RWPE1 (cell line): ENCODE measurements at places on chromosomes 4 and X.

GRCh38 chr4:175412161-175412560 lies 399.9 kb downstream of the GPM6A start:
- DNase-seq: no peak

GRCh38 chr4:176622251-176622948 lies 170.3 kb downstream of the VEGFC start:
- no peak for DNase-seq

DNA sequence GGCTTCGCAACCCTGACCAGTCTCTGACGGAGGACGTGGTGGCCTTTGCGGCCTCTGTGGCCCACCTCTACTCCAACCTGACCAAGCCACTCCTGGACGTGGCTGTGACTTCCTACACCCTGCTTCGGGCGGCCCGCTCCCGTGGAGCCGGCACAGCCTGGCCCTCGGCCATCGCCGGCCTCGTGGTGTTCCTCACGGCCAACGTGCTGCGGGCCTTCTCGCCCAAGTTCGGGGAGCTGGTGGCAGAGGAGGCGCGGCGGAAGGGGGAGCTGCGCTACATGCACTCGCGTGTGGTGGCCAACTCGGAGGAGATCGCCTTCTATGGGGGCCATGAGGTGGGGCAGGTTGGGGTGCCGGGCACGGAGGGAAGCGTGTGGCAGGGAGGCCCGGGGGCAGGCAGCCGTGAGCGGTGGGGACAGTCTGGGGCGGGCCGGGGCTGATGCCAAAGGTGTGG lies 1.2 kb downstream of the ABCD1 start:
- DNase-seq: no peak

DNA sequence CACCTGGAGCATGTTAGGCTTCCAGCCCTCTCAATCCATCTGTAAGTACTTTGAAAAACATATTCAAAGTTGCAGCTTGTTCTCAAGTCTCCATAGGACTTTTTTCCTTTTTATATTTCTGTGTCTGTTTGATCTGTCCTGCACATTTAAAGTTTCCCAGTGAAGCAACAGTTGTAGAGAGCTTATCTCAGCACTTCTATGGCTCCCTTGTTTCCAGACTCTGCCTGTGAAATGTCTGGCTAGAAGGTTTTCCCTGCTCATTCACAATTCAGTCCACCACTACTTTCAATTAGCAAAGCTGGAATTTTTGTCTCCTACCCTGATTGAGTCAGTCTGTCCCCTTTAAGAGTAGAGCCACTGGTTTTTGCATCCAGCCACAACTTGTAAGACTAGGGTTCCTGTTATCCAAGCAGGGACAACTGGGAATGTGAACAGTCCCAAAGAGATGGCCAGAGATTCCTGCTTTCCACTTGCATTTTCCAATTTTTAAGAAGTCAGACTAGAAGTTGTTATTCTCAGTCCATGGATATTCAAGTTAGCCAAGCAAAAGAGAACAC lies 116.1 kb downstream of the GASK1B start:
- DNase-seq: no peak

DNA sequence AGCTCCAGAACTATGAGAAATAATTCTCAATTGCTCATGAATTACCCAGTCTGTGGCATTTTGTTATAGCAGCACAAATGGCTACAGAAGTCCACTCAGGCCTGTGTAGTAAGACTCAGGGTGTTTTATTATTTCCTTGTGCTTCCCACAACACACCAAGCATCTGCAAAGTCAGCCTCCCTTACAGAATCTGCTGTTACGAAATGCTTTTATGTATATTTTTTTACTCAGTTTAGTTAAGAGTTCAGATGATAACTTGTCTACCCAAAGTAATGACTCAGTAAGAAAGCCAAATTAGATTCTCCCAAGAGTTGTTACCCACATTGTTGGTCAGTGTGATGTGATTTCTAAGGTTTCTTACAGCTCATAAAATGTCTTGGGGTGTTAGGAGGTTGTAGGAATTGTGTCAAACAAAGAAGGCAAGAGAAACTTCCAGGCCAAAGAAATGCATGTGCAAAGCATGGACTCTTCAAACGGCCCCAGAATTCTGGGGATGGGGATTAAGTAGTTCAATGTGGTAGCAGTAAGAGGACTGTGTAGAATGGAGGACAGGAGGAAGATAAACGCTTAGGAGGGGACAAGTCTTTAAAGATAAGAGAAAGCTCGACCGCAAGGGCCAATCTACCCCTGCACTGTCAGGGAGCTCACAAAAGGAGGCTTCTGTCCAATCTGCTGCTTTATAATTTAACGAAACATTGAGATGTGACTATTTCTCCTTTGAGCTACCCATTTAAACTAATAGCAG lies 35.4 kb upstream of the TMEM184C start:
- DNase-seq: no peak
